ENCODE measurements at places on chromosomes 13 and 19.

DNA sequence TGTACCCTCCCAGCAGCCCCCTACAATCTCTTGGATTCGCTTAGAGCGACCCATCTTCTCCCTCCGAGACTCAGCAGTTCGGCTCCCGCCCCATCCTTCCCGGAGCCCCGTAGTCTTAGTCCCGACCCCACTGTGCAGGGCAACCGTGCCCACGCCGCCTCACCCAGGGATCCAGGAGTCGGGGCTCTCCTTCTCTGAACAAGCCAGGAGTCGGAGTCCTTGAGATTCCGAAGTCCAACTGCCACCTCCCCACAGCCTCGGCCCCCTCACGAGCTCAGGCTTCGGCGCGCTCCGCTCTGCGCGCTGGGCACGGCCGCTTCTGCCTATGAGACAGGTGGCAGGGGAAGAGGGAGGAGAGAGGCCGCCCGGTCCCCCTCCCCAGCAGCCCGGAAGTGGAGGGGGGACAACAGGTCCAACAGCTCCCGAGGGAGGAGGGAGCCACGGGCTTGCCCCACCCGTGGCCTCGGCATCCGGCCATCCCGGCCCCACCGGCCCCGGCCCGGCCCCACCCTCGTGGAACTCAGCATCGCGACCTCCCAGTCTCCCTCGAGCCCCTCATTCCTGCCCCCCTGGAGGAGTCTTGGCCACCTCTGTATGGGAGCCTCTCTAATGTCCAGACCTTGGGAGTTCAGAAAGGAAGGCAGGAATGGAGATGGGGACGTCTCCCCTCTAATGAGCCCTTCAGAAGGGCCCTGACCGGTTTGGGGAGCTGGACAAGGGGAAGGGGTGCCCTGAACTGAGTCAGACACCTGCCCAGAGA is at the start of gene PHLDB3:
PHLDB3 (minus strand) TSS at position 321 of the 760 bp plus-strand sequence. CDS start 628 bp downstream, outside the sequence.
- peak; percentile 63 for DNase-seq

DNA sequence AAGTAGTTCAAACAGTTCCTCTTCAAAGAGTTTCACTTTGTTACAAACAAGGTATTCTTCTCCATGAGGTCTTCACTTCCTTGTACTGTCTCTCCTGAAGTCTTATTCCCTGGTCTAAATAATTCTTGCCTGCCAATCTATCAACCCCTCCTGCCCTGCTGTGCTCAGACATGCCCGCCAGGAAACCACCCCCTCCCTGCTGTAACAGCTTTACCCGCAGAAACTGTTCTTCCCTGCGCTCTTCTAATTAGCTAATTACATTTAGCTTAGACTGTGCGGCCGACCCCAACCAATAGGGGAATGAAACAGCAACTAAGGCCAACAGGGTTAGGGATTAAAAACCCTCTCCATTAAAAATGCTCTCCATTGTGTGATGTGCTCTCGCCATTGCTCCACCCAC is 46.7 kb downstream of the ZNF846 start:
- no peak for DNase-seq

DNA sequence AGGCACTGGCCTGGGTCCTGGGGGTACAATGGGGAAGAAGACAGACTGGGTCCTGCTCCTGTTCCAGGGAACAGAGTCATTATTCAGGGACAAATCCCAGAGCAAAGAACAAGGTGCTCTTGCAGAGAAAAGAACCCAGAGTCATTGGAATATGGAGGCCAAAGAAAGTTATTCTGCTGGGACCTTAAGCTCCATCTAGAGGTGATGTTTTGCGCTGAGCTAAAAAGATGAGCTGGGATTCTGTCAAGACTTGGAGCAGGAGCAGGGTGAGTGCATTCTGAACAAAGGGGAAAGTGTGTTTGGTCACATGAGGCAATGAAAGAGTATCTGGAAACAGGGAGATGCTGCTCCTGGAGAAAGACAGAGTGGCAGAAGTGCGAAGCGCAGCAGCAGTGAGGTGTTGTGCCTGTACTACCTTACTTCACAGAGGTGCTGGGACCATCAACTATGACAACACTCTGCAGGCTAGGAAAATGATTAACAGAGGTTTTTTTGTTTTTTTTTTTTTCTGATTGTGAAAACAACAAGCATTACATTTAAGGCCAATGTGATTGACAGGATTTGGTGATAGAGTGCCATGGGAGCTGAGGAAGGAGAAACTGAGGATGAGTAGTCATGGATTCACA is 95.3 kb upstream of the TNFSF11 start:
- peak; percentile 28 for DNase-seq

- no peak for DNase-seq
These were observed 1475.0 kb downstream of the SLITRK1 start for GRCh38 chr13:82407321-82407720.

DNA sequence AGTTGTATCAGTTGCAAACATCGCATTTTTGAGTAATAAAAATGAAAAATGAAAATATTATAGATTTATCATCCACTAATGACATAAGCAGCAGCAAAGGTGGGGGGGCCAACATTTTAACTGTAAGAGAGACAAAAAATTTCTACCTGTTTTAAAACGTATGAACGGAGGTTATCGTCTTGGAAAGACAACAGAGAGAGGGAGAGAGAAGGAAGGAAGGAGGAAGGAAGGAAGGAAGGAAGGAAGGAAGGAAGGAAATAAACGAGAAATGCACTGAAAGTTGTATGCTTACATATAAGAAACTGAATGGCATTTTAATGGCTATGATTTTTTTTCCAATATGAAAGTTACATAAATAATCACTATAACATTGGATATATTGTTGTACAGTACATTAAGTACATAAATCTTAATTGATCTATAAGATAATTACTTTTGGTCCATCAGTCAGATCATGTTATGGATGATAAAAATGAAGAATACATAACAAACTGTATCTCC is 862.8 kb upstream of the SLITRK1 start:
- DNase-seq = no peak

GRCh38 chr13:36685927-36686326 is 12.1 kb downstream of the SERTM1 start:
- no peak for DNase-seq

DNA sequence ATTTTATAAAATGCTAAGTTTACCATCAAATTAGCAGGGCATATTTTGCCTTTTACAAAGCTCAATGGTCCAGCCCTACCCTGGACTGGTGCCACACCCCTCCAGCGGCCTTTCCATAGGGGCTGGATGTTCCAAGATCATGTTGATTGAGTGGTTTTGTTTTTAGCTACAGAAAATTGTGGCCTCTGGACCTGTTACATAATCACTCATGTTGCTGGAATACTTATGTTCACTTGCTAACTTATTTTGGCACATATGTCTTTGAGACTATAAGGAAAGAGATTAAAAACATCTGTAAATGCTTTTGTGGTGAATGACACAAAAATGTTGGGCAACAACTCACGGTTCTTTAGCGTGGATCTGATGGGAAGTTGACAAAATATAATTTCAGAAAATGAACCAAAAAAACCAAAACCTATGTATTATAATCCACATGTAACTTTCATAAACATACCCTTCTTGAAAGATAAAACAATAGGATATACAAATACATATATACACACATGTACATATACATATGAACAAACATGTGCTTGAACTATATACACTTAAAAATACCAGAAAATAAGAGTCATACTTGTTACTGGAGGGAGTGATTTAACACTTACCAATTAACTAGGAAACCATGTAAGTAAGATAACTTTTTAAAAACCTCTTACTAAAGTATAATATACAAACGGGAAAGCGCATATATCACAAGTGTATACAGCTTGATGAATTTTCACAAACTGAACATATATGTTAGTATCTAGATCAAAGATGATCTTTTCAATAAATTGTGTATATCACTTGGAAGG is 46.6 kb upstream of the SLC15A1 start:
- no peak for DNase-seq

GRCh38 chr13:34926508-34926907 is 15.6 kb upstream of the NBEA start:
- no peak for DNase-seq

DNA sequence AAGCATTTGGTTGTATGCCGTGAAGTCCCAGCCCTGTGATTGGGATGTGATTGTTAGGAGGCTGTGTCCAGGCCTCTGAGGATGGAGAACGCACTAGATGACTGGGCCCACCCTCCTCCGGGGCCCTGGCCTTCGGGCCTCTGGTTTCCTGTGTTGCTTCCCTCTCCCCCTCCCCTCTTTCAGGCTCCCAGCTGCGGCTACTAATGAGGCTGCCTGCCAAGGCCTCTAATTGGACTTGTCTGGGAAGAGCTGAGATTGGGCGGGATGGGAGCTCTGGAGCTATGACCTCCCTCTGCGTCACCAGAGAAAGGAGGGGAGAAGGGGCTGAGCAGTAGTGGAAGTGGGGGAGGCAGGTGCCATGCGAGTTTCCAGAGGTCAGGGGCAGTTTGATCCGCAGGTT is 9.9 kb downstream of the PTH2 start:
- DNase-seq = no peak

DNA sequence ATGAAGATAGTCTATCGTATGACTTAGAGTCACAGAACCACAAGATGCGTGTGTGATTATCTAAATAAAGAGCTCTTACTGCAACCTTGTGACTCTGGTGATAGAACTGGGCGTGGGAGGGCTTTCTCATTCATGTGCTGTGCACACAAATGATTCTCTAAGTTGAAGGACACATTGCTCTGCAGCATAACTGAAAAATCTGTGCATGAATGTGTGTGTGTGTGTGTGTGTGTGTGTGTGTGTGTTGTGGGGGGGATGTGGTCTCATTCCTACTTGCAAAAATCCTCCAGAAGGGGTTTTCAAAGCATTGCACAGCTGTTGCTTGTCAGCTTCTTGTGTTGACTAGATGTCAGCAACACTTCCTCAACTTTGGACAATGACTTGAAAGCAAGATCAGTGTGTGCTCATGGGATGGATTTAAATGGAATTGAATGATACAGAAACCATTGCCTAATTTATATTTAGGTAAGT is 22.4 kb downstream of the LRCH1 start:
- no peak for DNase-seq

DNA sequence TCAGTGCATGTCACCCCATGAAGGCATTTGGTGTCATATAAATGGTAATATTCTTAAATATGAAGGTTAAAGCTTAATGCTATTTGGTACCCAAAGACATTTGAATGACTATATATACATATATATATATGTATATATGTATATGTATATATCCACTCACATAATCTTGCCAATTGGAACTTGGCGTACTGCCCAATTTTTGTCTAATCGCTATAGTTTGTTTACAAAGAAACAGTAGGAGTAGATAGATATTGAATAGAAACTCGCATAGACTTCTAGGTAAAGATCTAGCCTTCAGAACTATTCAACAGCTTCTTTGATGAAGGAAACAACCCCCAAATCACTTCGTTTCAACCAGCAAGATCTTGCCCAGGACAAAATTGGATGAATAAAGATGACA is 24.1 kb downstream of the KLF5 start:
- DNase-seq = no peak

DNA sequence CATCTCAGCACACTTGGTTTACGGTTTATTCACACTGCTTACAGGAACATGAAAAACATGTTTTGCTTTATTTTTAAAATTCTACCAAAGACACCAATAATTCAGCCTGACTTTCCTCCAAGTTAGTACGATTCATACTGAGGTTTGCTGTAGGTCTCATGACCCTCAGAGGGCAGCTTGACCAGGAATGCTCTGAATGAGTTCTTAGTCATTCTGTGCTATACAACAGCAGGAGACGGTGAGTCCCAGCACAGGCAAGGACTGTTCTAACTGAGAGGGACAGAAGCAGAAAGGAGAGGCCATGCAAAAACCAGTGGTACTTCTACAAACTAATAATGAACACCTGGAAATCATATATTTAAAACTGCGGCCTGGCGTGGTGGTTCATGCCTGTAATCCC is 6.4 kb downstream of the GRTP1 start:
- no peak for DNase-seq
